ENCODE measurements at places on chromosomes 7 and 10.

DNA sequence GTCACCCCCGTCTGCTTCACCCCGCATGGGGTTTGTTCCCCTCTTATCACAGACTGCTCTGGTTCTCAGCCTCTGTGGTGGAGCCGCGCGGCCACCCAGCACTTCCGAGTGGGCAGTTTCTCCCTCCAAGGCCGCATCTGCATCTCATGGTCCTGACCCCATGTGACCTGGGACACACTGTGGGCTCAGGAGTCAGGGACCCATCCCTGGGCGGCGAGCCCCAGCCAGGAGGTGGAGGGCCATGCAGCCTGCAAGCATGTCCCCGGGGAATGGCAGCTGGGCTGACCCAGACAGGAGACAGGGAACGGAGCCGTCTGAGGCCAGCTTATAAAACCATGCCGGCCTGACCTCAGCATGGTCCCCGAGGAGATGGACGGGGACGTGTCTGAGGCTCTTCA lies 25.2 kb upstream of the TTYH3 start:
- no peak for DNase-seq

- DNase-seq, result no peak
Measured at GRCh38 chr10:52316001-52316400, 1.9 kb downstream of the DKK1 start.

DNA sequence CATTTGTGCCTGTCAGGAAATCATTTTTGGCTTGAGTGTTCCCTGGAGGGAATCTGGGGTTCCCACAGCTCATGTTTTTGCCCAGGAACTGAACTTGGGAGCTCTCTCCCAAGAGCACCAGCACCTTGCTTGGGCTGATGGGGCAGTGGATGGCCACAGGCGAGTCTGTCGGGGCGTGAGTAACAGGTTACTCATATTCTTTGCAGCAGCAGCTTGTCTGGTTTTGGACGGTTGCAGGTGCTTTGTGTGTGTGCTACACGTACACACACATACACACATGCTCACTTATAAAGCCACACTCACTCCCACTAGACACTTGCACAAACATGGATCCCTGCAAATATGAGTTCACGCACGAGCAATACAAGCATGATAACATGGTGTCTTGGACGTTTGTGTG lies 2.9 kb upstream of the PALD1 start:
- DNase-seq, result no peak

DNA sequence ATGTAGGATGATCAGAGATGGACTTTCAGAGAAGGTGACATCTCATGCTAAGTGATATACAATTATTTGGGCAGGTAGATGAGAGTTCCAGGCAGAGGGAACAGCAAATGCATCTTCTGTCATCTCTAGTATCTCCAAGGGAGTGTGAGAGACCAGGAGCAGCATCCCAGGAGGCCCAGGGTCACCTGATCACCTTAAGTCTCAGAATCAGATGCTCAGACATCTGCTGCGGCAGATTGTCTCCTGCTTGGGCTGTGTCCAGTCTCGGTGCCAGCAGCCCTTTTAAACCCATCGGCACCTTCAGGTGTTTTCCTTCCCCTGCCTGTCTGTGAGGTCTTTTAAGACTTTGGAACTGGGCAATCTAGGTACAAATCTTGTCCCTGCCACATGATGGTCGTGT lies 690.6 kb downstream of the LRMDA start:
- DNase-seq, result no peak

- DNase-seq, result no peak
Measured at GRCh38 chr7:76424413-76425111, at the start of gene ZP3. TSS of gene ZP3 (plus strand) at chr7:76424950. CDS start at chr7:76424965, 15 bp downstream.
